ENCODE measurements at places on chromosomes 5 and 9.

- no peaks in the 10 kb centered on the region for H3K27me3 ChIP-seq
- peak overlapping the region; percentile 29 for H3K27ac ChIP-seq
- no peaks in the 10 kb centered on the region for H3K36me3 ChIP-seq
- no peaks in the 10 kb centered on the region for H3K4me1 ChIP-seq
- no peak for DNase-seq
Observed at GRCh38 chr5:10607023-10607665, 43.3 kb downstream of the ANKRD33B start.

DNA sequence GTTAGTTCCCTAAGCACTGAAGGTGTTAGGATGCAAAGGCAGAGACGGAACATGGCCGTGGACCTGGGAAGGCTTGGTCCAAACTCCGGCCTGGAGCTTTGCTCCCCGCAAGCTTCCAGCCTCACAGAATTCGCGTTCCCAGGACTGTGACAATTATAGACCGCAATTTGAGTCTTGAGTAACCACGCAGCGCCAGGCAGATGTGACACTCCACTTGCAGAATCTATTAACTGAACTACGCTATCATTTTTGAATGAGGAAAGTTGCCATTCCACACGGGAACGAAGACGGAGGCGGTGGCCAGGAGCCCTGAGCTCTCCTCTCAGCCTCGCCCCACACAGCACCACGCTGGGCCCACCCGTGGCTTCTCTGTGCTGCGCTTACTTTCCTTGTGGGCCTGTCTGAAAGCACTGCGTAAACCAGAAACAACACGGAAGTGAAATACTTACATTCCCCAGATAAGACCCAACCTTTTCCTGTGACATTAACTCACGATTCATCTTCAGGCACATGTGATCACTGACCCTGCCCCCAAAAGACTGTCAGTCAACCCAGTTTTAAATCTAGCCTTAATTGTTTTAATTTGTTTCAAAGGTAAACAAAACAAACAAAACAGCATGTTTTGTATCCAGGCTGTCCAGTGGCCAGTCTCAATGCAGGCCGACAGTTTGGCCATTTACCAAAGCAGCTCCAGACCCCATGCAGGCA, 16.1 kb upstream of the COL5A1 start:
- H3K4me1 ChIP-seq, result no peaks in the 10 kb centered on the region
- no peak overlapping the region for H3K4me3 ChIP-seq
- no peaks in the 10 kb centered on the region for H3K36me3 ChIP-seq
- no peak overlapping the region for H3K27ac ChIP-seq

DNA sequence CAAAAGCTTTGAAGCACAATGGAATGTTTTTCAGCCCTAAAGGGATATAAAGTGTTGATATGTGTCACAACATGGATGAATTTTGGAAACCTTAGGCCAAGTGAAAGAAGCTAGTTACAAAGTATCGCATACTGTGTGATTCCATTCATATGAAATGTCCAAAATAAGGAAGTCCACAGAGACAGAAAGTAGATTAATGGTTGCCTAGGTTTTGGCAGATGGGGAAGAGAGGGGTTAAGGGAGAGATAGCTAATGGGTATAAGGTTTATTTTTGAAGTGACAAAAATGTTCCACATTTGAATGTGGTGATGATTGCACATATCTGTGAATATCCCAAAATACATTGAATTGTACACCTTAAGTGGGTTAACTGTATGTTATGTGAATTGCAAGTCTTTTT, 57.5 kb upstream of the MCCC2 start:
- H3K27me3 ChIP-seq, result no peaks in the 10 kb centered on the region
- no peak overlapping the region for H3K4me3 ChIP-seq
- peaks cover 5% of the 10 kb centered on the region for H3K36me3 ChIP-seq

GRCh38 chr5:43335681-43336080, 22.5 kb upstream of the HMGCS1 start:
- H3K4me3 ChIP-seq, result no peak overlapping the region
- H3K36me3 ChIP-seq, result no peaks in the 10 kb centered on the region
- no peaks in the 10 kb centered on the region for H3K4me1 ChIP-seq
- DNase-seq, result no peak

- no peaks in the 10 kb centered on the region for H3K4me1 ChIP-seq
- peaks cover 44% of the 10 kb centered on the region for H3K36me3 ChIP-seq
- no peak overlapping the region for H3K4me3 ChIP-seq
- no peak for DNase-seq
Observed at GRCh38 chr5:150729859-150730258, 29.0 kb downstream of the DCTN4 start.

DNA sequence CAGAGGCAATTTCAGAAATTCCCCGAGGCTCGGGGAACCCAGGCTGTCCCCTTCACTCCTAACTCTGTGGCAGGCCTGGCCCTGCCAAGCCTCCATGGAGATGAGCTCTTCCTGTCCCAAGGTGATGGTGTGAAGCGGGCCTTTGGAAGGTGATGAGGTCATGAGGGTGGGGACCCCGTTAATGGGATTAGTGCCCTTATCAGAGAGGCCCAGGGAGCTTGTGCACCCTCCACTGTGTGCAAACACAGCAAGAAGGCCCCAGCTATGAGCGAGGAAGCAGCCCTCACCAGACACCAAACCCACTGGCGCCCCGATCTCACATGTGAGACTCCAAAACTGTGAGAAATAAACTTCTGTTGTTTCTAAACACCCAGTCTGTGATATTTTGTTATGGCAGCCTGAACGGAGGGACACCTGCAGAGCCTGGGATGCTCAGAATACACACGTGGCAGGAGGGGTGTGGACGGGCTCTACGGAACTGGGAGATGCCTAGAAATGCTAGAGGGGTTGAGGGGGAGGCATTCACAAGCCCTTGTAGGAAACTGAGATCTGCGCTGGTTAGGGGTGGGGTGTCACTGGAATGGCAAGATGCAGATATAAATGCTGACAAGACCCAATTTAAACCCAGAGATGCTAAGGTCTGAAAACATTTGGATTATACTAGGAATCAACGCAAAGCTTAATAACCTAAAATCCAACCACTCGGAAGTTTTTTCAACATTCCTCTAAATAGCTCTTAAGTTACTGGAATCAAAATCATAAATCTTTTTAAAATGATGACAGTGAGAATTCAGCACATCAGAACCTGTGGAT, 46.9 kb downstream of the ADAMTS2 start:
- no peak overlapping the region for H3K27ac ChIP-seq
- no peak for DNase-seq
- H3K27me3 ChIP-seq, result no peaks in the 10 kb centered on the region
- H3K36me3 ChIP-seq, result no peaks in the 10 kb centered on the region

DNA sequence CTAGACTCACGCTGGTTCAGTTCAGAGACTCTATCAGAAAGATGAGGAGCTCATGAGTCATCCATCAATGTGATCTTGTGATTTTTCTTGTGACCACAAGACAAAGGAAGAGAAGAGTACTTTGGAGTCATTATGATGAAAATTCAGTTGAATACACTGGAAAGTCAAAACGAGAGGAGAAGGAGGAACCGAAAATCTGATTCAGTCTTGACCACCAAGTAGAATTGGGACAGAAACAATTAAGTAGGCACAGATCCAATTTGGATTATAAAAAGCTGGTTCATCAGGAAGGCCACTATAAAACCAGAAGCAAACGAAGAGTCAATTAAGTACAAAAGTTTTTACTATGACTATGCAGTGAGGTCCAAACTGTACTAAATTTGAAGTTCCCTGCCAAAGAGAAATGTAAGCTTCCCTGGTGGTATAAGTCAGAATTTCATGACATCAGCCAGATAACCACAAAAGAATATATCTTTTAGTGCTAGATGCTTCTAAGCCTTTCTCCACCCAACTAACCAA, 90.9 kb downstream of the THBS4 start:
- no peaks in the 10 kb centered on the region for H3K36me3 ChIP-seq
- no peak overlapping the region for H3K27ac ChIP-seq
- H3K27me3 ChIP-seq, result no peaks in the 10 kb centered on the region
- H3K4me1 ChIP-seq, result peaks cover 24% of the 10 kb centered on the region
- H3K4me3 ChIP-seq, result no peak overlapping the region

GRCh38 chr9:92308893-92309292, 15.4 kb upstream of the IARS1 start:
- peaks cover 4% of the 10 kb centered on the region for H3K4me1 ChIP-seq
- H3K27ac ChIP-seq, result no peak overlapping the region
- peaks cover 52% of the 10 kb centered on the region for H3K36me3 ChIP-seq
- no peaks in the 10 kb centered on the region for H3K27me3 ChIP-seq

DNA sequence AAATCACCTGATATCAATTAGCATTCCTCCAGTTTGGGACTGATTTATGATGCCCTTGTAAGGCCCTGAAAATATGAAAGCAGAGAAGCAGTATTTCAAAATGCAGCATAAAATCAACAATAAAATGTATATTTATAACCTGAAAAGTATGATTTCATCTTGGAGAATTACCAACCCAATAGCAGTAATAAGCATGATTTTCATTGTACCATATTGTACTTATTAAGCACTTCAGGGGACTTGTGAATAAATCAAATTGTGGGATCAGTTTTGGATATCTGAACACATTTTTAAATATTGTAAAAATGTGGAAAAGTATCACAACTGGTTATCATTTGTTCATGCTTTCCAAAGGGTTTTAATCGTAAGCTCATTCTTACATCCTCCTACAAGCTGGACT, 250.8 kb downstream of the DMRT2 start:
- no peaks in the 10 kb centered on the region for H3K36me3 ChIP-seq
- no peak overlapping the region for H3K27ac ChIP-seq
- no peaks in the 10 kb centered on the region for H3K27me3 ChIP-seq

DNA sequence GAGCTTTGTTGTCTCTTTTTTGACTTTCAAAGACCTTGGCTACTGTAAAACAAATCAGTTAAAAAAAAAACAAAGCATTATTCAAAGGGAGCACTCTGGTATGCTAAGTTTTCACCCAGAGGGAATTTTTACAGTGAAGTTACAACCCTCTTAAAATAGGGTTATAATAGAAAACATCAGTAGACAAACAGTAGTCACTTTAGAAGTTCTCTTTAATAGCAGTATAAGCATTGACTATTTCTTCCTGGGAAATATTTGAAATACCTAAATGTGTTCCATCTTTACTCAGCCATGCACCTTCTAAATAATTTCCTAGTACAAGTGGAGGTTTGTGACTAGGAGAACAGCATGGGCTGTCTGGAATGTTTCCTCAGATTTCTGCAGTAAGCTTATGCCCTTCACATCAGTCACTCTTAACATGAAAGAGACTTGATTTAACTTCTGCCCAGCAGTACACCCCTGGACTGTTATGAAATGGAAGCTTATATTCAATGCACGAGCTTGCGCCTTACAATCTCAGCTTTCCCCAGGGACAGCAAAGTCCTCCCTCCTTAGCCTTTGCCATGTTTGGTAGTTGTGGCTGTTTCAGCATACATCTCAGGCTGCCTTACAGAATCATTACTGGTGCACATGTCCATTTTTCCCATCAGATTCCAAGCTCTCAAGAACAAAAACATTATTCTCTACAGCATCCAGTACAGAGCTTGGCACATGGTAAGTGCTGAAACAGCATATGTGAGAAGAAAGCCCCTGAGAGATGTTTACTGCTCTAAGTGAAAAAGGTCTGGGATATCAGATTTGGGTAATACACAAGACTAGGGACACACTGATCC, 191.5 kb downstream of the ZNF608 start:
- DNase-seq, result no peak
- H3K36me3 ChIP-seq, result no peaks in the 10 kb centered on the region
- H3K4me1 ChIP-seq, result no peaks in the 10 kb centered on the region
- no peak overlapping the region for H3K4me3 ChIP-seq
- H3K27ac ChIP-seq, result no peak overlapping the region

DNA sequence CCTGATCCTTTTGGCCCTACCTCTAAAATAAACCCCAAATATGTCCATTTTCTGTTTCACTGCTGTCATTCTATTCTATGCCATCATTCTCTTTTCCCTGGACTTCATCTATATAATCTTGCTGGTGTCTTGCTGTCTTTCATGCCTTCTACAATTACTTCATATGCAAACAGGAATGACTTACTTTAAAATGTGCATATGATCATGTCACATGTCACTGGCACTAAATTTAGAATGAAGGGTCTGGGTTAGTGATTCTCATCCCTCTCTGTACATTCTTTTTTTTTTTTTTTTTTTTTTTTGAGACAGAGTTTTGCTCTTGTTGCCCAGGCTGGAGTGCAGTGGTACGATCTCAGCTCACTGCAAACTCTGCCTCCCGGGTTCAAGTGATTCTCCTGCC, 22.9 kb downstream of the FAF2 start:
- H3K27ac ChIP-seq, result no peak overlapping the region
- peaks cover 5% of the 10 kb centered on the region for H3K36me3 ChIP-seq
- H3K27me3 ChIP-seq, result no peaks in the 10 kb centered on the region
- no peak overlapping the region for H3K4me3 ChIP-seq
- H3K4me1 ChIP-seq, result no peaks in the 10 kb centered on the region

- DNase-seq, result no peak
- H3K36me3 ChIP-seq, result no peaks in the 10 kb centered on the region
Observed at GRCh38 chr5:167071981-167072610, 1219.3 kb upstream of the WWC1 start.

GRCh38 chr5:115807654-115808052, 8.8 kb downstream of the CDO1 start:
- no peaks in the 10 kb centered on the region for H3K36me3 ChIP-seq
- no peak overlapping the region for H3K4me3 ChIP-seq
- no peaks in the 10 kb centered on the region for H3K4me1 ChIP-seq
- peaks cover 5% of the 10 kb centered on the region for H3K27me3 ChIP-seq

DNA sequence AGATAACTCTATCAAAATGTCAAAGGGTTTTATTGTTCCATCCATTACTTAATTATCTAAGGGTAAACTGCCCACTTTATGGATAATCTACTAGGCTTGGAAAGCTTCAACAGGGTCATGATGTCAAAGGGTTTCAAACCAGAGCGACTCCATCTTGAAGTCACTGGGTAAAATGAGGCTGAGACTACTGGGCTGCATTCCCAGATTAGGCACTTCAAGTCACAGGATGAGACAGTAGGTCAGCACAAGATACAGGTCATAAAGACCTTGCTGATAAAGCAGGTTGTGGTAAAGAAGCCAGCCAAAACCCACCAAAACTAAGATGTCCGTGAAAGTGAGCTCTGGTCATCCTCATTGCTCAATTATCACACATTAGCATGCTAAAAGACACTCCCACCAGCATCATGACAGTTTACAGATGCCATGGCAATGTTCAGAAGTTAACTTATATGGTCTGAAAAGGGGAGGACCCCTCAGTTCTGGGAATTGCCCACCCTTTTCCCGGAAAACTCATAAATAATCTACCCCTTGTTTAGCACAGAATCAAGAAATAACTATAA, 138.6 kb downstream of the GNAQ start:
- no peaks in the 10 kb centered on the region for H3K36me3 ChIP-seq
- H3K4me1 ChIP-seq, result no peaks in the 10 kb centered on the region
- no peak for DNase-seq

GRCh38 chr9:78261403-78262001, 25.6 kb downstream of the CEP78 start:
- no peaks in the 10 kb centered on the region for H3K4me1 ChIP-seq
- H3K27me3 ChIP-seq, result no peaks in the 10 kb centered on the region
- H3K27ac ChIP-seq, result no peak overlapping the region

- H3K27ac ChIP-seq, result no peak overlapping the region
- H3K4me1 ChIP-seq, result no peaks in the 10 kb centered on the region
- DNase-seq, result no peak
- H3K36me3 ChIP-seq, result no peaks in the 10 kb centered on the region
Observed at GRCh38 chr5:133222040-133222439, 170.2 kb downstream of the HSPA4 start.
